ENCODE measurements at places on chromosomes 5 and 9.
A peak's percentile ranks its signal among the peaks of the same experiment; 100 is the strongest.

DNA sequence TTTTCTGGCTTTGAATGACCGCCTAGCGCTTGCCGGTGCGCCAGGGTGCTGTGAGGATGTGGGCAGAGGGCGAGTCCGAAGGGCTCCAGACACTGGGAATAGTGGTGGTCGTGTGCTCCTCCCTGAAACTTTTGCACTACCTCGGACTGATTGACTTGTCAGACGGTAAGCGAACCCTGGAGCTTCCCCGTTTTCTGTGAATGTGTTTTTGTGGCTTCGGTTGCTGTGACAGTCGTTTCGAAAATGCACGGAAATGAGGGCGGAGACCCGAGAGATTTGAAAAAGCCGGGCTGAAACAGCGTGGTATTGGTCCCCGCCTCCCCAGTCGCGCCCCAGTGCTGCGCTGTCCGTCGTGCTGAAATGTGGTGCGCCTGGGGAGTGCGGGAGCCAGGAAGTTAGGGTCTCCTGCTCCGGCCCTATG, 102.5 kb upstream of the GABRP start:
- peak; percentile 24 for DNase-seq

- no peak for DNase-seq
Measured at GRCh38 chr5:117614408-117614807, 1039.8 kb upstream of the SEMA6A start.

GRCh38 chr9:101586651-101587050, 8.1 kb downstream of the PPP3R2 start:
- peak; percentile 45 for DNase-seq

GRCh38 chr5:30572279-30572678, 621.2 kb upstream of the CDH6 start:
- DNase-seq = no peak

- DNase-seq = peak; percentile 12
Measured at GRCh38 chr5:36880761-36881160, 4.2 kb downstream of the NIPBL start.

DNA sequence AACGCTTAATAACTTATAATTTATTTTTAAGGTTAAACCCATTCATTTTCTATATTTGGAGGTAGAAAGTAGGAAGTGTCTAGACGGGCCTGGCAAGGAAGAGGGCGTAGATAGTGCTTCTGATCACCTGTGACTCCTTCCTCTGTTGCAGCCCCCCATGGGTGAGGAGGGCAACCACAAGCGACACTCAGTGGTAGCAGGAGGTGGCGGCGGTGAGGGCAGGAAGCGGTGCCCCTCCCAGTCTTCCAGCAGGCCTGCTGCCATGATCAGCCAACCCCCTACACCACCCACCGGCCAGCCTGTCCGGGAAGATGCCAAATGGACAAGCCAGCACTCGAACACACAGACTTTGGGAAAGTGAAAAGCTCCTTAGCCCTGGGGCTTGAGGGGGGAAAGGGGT, 36.7 kb downstream of the FAXDC2 start:
- DNase-seq = no peak

GRCh38 chr5:146126068-146126467, 20.7 kb upstream of the PLAC8L1 start:
- no peak for DNase-seq

GRCh38 chr5:122259995-122260394, 52.0 kb upstream of the SNCAIP start:
- DNase-seq = peak; percentile 76

DNA sequence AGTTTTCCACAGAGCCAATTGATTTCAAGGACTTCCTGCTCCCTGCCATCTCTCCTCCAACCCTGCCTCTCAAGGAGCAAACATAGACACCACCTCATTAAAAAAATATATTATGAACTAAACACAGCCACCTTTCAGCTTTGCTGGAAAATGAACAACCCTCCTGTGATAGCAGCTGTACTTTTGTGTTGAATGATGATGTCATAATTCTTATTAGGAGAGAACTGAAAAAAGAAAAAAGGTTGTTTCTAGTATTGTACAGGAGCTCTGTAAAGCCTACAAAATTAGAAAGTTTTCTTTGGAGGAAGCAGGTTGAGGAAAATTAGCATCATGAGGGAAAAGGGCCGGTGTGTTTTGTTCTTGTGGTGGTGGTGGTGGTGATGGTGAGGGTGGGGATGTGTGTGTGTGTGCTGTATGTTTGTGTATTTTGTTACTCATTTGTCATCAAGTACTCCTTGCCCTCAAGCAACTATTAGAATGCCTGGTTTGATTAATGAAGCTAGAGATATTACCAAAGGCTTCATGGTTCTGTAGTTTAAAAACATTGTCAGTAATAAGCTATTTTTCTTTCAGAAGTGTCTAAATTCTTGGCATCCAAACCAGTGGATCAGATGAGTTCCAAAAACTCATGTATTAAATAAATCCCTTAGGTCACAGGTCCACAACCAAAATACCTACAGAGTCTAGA, 405.9 kb downstream of the TLE4 start:
- no peak for DNase-seq

GRCh38 chr5:71810471-71811195, 91.6 kb downstream of the CARTPT start:
- no peak for DNase-seq

Measured in ELR (cell line).